ENCODE measurements at places on chromosomes 5 and 9.

GRCh38 chr5:34675857-34676256 lies 19.7 kb downstream of the RAI14 start:
- no peak for DNase-seq

- DNase-seq = no peak
Observed at GRCh38 chr5:110333384-110333783, 393.1 kb downstream of the TMEM232 start.

DNA sequence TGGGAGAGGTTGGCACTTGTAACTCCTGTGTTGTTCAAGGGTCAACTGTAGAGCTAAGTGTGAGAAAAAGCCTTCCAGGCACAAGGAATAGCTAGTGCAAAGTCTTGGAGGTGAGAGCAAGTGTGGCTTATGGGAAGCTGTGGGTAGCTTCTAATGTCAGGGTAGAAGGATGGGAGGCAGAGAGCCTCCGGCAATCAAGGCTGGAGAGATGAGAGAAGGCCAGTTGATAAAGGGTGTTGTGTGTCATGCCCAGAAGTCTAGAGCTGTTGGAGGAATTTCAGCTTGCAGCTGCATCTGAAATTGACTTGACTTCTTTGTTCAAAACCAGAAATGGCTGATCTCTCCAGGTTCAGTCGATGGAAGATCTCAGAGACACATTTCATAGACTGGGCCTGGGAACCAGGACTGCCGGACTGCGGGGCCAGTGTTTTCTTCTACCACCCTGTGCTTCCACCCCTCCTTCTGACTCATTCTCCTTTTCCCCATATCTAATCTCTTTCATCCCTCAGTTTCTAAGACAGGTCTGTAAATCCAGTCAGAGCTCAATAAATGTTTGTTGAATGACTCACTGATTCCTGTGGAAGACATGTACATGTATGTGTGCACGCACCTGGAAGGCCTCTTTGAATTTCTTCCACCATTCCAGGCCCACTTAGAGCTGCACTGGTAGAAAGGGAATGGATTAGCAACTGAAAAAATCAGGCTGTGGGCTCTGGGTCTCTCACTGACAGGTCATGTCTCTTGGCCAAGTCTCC lies 67.8 kb upstream of the KLF4 start:
- DNase-seq = no peak

GRCh38 chr9:89339807-89340206 lies 21.5 kb downstream of the SECISBP2 start:
- DNase-seq = no peak

- DNase-seq = peak; percentile 27
Observed at GRCh38 chr5:95973793-95974325, 12.2 kb upstream of the ELL2 start.

DNA sequence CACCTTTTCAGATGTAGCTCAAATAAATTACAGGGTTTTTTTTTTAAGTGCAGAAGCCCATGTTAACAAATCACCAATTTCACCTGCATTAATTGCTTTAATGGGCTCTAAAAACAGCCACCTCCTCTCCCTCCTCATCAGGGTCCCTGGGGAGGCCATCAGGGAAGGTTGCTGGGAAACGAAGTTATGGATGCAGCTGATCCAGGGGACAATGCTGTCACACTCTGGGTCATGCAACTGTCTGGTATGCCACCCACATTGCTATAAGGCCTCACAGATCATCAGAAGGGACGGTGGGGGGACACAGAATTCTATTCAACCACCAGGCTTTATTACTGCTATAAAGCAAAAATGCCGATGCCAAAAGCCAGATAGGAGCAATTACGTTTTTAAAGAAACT lies 9.3 kb downstream of the WHRN start:
- DNase-seq = no peak

- no peak for DNase-seq
Observed at GRCh38 chr5:15704397-15704947, 204.5 kb downstream of the FBXL7 start.

- DNase-seq = no peak
Observed at GRCh38 chr9:10612641-10613398, at the start of gene PTPRD. Gene PTPRD (minus strand): TSS chr9:10613002.

DNA sequence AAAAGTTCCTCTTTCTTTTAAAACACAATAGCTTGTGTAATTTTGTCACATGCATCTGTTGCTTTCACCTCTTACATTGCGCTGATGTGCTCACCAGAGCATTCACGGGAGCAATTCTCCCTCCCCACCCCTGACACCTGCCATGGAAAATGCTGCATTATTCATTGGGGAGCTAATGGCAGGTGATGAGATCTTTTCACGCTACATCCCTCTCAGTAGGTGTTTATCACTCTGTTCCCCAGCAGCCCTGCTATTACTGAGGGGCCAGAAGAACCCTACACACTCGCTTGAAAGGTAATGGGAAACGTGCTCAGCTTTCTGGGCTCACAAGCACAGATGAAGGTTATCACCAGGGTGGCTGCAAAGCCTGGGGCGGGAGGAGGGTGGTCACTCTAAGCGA lies 398.0 kb downstream of the PSAT1 start:
- DNase-seq = no peak

DNA sequence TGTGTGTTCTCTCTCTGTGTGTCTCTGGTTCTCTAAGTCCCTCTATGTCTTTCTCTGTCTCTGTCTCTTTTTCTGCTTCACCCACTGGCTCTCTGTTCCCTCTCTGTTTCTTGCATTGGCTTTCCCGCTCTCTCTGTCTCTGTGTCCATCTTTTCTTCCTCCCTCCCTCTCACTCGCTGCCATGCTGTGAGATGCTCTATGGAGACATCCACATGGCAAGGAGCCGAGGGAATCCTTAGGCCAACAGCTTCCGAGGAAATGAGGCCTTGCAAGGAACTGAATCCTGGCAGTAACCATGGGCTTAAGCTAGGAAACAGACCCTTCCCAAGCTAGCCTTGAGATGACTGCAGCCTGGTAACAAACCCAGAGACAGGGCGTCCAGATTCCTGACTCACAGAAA lies 117.3 kb downstream of the BRINP1 start:
- DNase-seq = no peak

DNA sequence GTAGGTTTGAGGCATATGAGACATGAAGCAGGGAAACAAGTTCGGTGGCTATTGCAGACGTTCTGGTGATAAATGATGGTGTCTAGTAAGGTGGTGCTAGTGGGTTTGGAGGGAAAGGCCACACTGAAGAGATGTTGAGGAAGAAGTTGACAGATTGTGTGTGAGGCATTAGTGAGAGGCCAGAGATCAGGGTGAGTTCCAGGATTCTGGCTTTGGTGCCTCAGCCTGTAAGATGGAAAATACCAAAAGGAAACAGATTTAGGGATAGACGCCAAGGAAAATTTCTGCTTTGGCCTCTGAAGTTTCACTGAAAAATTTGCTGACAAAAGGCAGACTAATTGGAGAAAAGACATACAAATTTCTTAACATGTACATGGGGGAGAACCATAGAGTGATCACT lies 6.4 kb upstream of the PAIP1 start:
- no peak for DNase-seq

DNA sequence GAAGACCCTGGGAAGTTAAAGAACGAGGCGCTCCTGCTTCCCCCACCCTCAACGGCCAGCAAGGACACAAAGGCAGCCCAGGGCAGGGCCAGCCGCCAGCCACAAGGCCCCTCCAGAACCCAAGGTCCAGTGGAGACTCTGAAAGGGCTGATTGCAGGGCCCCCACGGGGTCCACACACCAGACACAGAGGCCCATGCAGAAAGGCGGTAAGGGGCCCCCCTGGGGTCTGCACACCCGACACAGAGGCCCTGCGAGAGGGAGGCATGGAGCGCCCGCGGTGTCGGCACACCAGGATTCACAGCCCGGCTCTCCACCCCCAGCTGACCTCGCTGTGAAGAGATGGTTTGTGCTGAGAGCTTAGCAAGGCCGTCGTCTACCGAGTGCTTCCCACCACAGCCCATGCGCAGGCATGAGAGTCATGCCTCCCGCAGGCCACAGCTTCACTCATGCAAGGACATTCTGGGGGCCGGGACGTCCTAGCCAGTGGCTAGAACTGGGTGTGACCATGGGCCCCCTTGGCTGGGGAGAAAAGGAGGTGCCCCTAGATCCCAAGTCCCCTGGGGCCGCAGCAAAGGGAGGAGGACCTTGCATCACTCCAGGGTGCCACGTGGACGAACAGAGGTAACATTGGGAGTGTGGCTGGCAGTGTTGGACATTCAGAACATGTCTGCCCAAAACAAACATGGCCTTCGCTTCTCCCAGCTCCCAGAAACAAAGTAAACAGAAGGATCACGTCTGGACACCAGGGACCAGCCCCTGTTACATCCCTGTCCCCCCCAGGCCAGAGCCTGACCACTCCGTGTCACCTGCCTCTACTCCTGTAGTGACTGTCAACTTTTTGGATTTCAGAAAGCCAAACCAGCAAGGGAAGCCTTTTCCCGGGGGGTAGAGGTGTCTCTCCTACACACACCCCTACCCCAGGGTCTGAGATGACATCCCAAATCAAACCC lies 9.8 kb downstream of the BRD3 start:
- DNase-seq = no peak

GRCh38 chr5:96076451-96076850 lies 114.8 kb upstream of the ELL2 start:
- DNase-seq = no peak

- no peak for DNase-seq
Observed at GRCh38 chr5:93130624-93131490, 450.2 kb downstream of the NR2F1-AS1 start.

DNA sequence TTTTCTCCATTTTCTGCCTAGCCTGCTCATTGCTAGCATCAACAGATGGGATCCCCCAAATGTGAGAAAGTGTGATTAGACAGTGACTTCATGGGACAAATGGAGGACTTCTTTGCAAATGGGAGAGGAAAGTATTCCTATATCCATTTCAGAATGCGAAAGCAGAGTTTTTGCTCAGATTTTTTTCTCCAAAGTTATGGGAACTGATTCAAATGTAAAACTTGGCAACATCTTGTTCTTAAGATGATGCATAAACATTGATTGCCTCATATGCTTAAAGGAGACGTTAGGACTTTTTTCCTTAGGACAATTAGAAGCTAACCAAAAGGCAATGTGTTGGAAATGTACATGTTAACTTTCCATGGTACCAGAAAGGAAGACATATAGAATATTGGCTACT lies 704.3 kb upstream of the ZNF608 start:
- no peak for DNase-seq

GRCh38 chr5:145666591-145666990 lies 168.6 kb downstream of the PRELID2 start:
- DNase-seq = no peak

- no peak for DNase-seq
Observed at GRCh38 chr5:58072300-58072965, 387.5 kb downstream of the PLK2 start.

DNA sequence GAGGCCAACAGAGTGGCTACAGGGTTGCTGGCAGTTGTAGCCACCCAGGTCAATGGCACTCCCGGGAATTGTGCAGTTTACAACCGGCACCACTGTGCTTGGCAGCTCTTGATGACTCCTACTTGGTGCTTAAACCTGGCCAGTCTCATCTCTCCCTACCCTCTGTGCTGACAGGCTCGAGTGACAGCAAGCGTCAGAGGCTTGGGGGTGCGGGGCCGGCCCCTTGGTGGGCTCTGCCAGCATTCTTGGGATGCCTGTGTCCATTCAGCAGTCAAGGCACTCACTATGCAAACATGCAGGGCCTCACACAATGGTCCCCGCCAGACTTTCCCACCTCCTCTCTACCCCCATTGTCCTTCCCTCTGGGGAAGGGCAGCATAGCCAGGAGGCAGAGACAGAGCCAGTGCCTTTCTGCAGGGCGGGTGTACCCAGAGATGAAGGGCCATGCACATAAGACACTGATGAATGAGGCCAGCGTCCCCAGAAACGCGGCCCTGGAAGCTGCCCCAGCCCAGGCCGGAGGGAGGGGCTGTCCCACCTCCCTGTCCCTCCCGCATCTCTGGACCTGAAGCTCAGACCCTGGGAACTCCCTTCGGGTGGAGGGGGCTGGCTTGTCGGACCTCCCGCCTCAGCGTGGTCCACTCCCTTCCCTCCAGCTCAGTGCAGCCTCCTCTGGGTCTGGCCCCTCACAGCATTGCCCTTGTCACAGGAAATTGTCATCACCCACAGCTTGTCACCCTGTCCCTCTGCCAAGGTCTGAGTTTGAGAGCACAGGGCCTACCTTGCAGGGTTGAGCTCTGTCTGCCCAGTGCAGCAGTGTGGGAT lies 26.4 kb upstream of the NOTCH1 start:
- no peak for DNase-seq

GRCh38 chr5:165334201-165334600 lies 1828.8 kb downstream of the MAT2B start:
- DNase-seq = no peak

DNA sequence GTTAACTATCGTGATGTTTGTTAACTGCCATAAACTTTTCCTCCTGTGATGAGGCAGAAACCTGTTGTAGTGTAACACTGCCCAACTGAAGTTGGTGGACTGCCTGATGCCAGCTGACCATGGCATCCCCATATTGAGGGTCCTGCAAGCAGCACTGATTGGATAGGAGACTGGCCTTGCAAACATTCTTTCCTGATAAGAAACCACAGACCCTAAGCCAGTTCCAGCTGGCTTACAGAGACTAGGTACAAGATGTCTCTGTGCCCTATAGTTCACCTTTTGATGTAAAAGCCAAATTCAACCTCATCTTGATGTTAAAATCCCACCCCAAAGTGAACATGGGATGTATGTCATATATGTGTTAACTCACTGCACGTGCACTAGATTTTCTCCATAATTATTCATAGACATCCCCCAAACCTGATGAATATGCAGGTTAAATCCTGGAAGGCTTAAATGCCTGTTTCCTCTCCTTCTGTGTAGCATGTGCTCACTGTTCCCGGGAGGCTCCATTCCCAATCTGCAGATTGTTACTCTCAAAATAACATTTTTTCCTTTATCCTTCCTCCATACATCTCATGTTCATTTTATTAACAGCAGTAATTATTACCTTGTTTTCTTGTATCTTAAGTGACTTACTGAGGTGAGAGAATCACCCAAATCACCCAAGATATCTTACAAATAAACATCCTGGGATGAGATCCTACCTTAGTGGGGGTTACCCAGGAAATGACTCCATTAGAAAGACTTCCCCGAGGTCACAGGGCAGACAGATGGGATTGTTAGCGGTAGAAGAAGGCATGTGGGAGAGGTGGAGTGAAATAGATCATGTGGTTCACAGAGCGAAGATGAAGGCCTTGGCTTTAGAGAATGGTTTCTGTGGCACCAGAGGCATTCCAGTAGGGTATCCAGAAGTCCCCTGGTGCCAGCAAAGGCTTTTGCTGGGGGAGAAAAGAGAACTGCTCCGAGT lies 566.7 kb downstream of the CCDC171 start:
- no peak for DNase-seq

- DNase-seq = no peak
Observed at GRCh38 chr9:75695921-75696320, 194.6 kb upstream of the PCSK5 start.

- DNase-seq = no peak
Observed at GRCh38 chr5:60576425-60576824, 123.5 kb downstream of the DEPDC1B start.

- no peak for DNase-seq
Observed at GRCh38 chr9:130663258-130663976, 977 bp upstream of the PRDM12 start.

- DNase-seq = peak; percentile 48
Observed at GRCh38 chr5:36876965-36877666, 547 bp downstream of the NIPBL start.

DNA sequence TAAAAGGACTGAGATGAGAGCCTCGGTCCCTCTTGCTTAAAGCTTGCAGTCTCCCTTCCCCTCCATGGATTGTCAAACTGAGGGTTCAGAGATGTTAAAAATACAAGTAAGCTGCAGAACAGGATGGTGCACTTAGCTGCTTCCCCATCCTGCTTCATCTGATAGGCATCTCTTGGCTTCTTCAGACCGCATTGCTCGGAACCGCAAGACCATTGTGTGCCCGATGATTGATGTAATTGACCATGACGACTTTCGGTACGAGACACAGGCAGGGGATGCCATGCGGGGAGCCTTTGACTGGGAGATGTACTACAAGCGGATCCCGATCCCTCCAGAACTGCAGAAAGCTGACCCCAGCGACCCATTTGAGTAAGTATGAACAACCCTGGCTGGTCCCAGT lies 65.5 kb upstream of the SAP30L start:
- no peak for DNase-seq

Data from CD4-positive, alpha-beta T cell treated with Interleukin-15 for 4 hours (primary cell).